ENCODE measurements at places on chromosomes 16 and 17.

- DNase-seq, result no peak
Observed at GRCh38 chr17:38402897-38403296, 25.4 kb upstream of the ARHGAP23 start.

- no peak for DNase-seq
Observed at GRCh38 chr17:51275381-51275780, 15.0 kb downstream of the UTP18 start.

DNA sequence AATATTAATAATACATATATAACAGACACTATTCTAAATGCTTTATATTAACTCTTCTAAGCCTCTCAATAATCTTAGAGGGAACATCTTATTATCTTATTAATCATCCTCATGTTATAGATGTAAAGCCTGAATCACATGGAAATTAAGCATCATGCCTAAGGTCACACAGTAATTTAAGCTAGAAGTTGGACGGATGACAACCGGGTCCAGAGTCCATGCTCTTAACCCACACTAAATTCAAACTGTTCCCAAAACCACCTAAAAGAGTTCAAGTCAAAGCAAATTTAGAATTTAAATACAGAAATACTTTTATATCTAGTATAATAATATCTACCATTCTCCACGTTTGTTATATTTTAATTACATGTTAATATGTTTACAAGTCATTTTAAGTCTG lies 193.3 kb downstream of the CEP112 start:
- DNase-seq, result no peak

DNA sequence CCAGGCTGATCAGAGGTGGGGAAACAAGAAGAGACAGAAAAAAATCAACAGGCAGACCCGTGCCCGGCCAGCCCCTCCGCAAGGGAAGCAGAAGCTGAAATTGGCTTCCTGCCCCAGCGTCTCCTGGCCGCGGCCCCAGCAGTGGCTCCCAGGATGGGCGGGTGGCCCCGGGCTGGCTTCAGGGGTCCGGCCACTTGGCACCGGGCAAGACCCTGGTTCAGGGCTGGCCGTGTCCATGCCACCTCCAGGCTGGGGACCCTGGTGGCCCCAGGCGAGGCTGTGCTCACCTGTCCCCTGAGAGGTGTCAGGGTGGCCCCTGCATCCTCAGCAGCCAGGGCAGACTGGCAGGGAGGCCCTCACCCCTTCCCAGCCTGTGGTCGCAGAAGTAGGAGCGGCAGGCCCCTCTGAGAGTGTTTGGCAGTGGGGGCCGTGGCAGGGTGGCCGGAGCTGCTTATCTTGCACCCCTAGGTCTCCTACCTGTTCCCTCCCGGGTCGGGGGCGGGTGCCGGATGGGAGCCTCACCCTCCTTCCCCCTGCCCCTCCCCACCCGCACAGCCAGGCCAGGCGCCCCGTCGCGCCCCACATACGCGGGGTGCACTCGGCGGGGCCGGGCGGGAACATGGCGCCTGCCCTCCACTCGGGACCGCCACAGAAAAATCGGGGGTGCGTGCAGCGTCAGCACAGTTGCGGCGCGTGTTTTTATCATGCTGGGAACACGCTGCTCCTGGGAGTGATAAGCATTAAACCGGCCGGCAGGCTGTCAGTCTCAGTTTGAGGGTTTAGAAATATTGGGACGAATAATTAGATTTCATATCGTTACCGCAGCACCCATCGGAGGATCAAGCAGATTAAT lies 46.7 kb upstream of the ZC3H18 start:
- no peak for DNase-seq

DNA sequence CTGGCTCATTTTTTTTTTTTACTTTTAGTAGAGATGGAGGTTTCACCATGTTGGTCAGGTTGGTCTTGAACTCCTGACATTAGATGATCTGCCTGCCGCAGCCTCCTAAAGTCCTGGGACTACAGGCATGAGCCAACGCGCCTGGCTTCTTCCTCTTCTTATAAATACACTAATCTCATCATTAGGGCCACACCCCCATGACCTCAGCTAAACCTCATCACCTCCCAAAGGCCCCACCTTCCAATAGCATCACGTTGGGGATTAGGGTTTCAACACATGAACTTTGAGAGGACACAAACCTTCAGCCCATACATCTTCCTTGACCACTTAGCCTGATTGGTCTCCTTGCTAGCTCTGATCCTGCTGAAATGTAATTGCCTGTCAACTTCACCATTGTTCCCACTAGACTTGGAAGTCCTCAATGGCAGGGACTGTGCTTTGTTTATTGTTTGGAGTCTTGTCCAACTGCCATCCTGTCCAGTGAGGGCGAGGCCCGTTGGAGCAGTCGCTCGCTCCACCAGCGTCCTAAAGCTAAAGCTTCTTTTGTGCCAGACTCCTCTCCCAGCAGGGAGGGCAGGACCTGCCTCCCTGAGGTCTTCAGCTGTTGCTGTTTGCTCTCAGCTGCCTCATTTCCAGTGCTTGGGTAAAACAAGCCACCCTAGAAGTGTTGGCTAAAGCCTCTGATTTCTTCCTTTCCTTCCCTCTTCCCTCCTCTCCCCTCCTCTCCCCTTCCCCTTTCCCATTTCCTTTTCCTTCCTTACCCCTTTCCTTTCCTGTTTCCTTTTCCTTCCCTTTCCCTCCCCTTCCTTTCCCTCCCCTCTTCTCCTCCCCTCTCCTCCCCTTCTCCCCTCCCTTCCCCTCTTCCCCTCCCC lies 85.3 kb downstream of the HAPSTR1 start:
- no peak for DNase-seq

- no peak for DNase-seq
Observed at GRCh38 chr17:66547151-66547865, 244.9 kb downstream of the PRKCA start.

DNA sequence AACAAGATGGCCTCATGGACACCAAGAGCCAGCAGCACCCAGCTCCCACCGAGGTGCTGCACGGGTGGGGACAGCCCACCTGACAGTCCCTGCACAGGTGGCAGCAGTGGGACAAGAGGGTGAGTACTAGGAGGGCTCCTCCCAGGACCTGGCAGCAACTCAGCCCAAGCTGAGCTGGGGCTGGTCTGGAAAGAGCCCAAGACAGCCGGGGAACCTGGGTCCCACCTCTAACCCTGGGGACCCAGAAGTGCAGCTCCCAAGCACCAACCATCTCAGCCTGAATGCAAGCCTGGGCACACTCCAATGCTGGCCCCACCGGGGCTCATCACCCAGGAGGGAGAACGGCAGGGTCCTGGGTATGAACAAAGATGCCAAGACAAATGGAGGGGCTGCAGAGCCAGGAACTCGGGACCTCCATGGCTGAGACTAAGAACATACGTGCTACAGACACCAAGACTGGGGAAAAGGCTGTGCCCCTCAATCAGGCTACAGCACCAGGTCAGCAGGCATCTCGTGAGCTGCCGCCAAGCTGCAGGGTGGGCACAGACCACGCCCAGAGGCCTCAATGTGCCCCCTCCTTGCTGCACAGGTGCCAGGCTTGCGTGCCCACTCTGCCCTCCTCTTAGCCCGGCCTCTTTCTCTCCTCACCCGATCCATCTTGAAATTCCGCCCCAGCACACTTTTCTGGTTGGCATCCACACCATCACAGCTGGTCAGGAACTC lies 37.5 kb upstream of the GSG1L start:
- DNase-seq, result no peak

GRCh38 chr17:83107656-83108048 lies 28.2 kb downstream of the METRNL start:
- no peak for DNase-seq

- no peak for DNase-seq
Observed at GRCh38 chr16:2092256-2092620, 43.5 kb downstream of the PKD1 start.

DNA sequence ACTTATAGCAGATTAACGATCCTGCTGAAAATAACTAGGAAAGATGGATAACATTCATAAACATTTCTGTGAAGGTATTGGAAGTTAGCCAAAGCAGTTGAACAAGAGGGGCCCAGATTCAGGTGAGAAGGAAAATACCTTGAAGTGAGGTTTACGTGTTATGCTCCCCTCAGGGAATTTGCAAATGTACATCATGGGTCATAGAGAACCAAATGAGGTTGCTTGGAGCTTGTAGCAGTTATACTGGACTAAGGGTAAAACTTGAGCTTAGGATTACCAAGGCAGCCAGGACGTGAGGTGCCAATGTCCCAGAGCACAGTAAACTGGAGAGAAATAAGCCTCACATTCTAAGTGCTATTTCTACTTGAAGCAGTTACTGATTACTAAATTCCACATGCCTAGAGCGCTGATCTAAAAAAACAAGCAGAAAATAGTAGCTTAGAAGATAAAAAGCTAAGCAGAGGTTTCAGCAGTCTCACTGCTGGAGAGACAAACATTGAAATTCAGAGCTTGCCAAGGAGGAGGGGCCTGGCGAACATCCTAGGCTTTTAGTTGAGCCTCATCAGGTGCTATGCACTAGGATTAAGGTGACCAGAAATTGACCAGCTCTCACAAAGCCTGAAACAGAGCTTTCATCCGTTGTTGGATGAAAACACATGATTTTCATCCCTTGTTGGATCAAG lies 136.7 kb upstream of the FAM20A start:
- no peak for DNase-seq

DNA sequence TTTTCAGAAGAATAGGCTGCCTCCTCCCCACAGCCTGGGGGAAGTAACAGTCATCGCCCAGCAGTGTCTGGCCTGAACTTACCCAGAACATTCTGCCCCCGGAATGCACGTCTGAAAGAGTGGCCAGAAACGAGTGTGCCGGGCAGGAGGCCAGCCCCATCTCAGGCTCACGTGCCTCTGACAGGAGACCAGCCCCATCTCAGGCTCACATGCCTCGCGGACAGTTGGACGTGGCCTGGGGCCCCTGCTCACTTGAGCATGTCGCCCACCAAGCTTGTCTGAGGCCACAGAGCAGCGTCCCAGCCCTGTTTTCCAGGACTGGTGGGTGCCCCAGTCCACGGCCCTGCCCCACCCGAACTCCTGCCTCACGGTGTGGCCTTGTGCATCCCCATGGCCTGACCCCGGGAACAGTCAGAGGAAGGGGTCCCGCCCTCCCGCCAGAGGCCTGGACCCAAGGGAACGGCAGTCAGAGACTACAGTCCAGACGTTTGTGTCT lies 16.3 kb upstream of the CDH15 start:
- no peak for DNase-seq

DNA sequence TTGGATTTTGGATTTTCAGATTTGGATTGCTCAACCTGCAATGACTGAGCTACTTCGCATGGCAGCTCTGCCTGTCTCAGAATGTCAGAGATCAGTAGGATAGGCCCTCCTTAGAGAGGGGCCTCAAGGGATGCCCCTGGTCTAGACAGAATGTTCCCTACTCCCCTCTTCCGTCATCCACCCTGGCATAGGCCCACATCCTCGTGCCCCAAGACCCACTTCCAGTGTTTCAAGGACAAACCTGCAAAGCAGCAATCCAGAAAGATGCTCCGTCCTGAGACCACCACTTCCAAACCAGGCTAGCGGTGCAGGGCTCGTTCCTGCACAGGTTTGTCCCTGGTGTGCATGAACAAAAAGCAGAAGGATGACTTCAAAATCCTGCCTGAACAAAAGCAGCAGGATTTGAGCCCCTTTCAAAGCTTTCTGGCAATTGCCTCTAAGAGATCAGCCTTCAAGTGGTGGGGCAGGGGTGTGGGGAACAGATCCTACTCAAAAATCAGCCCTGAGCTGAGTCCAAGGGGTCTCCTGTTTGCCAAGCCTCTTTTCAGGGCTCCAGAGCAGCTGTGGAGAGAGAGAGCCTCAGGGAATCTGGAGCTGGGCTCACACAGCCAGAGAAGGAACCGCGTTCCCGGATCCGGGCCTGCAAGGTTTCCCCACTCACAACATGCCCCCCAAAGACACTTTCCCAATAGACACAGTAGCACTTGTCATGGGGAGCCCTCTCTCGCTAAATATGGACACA lies 121.1 kb downstream of the SOCS1 start:
- DNase-seq, result no peak

DNA sequence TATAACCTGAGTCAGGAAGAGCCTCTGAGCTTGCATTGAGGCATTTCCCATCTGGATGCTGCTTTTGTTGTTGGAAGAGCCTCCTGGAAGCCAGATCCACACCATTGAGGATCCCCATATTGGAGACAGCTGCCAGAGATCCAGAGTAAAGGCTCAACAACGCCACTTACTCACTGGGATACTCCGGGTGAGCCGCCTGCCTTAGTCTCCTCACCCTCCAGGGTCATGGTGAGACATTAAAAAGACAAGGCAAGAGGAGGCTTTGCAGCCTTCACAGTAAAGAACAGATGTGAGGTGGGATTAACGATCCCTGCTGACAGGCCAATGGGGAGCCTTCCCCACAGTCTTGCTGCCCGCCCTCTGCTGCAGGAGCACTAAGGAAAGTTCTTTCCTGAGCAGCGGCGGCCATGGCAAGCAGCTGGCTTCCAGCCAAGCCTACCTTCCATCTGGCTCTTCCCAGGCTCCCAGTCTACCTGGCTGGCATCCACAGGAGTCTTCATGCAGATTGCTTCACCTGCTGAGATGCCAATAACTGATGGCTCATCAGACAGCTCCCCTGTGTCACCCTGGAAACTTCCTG lies 198.5 kb downstream of the CYLD start:
- no peak for DNase-seq

GRCh38 chr16:89983536-89983935 lies 35.0 kb downstream of the DEF8 start:
- DNase-seq, result no peak

DNA sequence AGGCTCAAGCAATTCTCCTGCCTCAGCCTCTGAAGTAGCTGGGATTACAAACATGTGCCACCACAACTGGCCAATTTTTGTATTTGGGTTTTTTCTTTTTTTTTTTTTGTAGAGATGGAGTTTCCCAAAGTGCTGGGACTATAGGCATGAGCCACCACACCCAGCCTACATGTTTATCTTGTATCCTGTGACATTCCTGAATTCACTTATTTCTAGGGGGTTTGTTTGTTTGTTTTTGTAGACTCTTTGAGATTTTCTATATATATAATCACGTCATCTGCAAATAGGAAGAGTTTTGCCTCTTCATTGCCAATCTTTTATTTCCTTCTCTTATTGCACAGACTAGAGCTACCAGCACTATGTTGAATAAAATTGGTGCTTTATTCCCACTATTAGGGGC lies 29.1 kb downstream of the PRAC1 start:
- no peak for DNase-seq

GRCh38 chr16:84712138-84712671 lies 12.4 kb downstream of the USP10 start:
- DNase-seq, result no peak

- DNase-seq, result no peak
Observed at GRCh38 chr16:14013571-14014283, 57.4 kb upstream of the MRTFB start.

DNA sequence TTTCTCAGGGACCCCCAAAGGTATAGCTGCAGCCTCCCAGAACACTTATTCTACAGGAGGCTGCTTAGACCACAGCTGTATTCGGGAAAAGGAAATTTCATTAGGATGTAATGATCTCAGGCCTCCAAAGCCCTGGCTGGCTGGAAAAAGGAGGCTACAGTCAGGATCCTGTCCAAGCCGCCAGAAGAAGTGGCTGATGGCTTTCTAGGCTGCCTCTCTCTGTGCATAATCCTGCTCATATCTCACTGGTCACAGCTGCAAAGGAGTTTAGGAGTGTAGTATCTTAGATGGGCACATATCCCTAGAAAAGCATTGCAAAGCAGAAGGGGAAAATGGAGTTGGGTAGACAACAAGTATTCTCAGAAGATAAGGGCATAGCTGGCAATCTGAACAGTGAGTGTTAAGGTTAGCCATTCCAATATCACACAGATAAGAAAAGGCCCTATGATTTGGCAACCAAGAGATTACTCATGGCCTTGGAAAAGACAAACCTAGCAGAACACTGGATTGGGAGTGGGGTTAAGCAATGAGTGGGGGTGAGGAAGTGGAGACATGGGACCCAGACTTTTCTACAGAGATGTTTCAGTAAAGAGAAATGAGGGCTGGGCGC lies 26.0 kb upstream of the PRKCA start:
- DNase-seq, result no peak

GRCh38 chr17:80349151-80349651 lies 65.8 kb upstream of the ENDOV start:
- DNase-seq, result no peak

- DNase-seq, result no peak
Observed at GRCh38 chr17:78819402-78819801, 21.2 kb downstream of the USP36 start.
